Kidney (tissue), 22 donors: ENCODE measurements at places on chromosomes 3 and 15. TPM values are rescaled to one million over a fixed set of nuclear protein-coding genes. Genes with fewer than 3 reads are reported as not detected.

GCNT3 gene
- 14.8 TPM for total RNA-seq

ANKRD34C gene
- total RNA-seq, result not detected

SV2B gene
- 3.9 TPM for total RNA-seq

C3orf49 gene
- not detected for total RNA-seq

SLC22A14 gene
- 0.19 TPM for total RNA-seq

PPCDC gene
- 16.3 TPM for total RNA-seq

ZDHHC19 gene
- 0.57 TPM for total RNA-seq
